ENCODE measurements at places on chromosomes 16 and 17.

- no peak for DNase-seq
Measured at GRCh38 chr16:1098266-1098991, 2.4 kb upstream of the C1QTNF8 start.

DNA sequence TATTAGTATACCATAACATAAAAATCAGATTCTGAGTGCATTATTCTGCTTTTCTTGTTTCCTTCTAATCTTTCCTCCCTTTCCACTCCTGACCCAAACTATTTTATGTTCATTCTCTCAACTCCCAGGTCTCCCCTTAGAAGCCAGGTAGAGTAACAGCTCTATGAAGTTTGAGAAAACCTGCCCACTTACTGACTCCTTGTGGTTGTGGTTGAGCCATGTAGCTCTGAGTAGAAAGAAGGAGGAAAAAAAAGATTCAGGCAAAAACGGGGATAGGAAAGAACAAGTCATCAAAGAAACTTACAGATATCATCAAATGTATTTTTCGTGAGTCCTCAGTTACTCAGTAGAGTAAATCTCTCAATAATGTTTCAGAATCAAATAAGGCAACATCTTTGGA, 216.7 kb downstream of the PMP22 start:
- no peak for DNase-seq

DNA sequence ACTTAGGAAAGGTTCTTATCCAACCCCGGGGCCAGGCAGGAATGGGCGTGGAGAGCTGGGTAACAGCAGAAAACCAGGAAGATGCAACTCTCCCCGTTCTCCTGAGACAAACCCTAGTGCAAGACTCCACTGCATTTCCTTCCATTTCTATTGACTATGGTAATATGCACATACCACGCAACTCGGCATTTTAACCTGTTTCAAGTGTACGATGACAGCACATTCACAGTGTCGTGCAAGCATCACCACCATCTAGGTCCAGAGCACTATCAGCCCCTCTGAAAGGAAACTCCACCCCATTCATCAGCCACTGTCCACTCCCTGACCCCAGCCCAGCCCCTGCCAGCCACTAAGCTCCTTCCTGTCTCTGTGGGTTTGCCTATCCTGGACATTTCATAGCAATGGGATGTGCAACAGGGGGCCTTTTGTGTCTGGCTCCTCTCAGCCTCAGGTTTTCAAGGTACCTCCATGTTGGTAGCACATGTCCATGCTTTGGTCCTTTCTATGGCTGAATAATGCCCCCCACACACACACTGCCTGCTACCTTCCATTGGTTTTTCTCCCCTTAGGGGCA, 441.9 kb downstream of the SOX9 start:
- DNase-seq, result no peak

- no peak for DNase-seq
Measured at GRCh38 chr17:2863204-2863603, 67.0 kb downstream of the RAP1GAP2 start.

DNA sequence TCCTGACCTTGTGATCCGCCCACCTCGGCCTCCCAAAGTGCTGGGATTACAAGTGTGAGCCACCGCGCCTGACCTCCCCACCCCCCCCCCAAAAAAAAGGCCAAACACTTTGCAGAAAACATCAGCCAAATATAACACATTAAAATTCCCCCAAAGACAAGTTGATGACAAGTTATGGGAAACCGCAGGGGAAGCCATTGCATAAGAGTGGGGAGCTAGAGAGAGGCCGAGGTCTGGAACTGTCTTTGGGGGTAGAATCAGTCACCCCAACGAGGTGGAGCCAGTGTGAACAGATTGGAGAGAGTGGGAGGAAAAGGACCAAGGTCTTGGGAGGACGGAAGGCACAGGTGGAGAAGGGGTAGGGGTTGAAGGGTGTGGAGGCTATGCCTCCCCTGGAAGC, 2.8 kb downstream of the DRC3 start:
- no peak for DNase-seq

DNA sequence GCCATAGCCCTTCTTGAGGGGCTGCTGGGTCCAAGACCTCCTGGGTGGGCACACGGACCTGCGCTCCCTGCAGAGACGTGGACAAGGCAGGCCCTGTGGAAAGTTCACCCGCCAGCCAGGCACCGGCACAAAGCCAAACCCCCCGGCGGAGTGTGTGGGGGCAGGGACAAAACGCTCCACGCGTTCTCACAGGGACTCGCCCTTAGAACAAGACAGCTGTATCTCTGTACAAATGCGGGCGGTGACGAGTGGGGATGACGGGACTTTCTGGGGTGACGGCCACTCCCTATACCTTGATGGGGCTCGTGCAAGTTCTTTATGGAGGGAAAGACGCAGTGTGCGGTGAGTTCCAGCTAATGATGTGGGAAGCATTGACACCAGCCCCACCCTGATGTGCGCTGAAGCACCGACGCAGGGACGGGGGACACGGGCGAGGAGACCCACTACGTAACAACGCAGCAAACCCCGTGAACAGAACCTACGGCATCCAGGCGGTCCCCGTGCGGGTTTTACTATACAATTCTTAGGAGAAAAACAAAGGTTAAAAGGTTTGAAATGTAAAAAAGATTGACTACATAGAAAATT, 49.4 kb downstream of the LMF1 start:
- no peak for DNase-seq

- DNase-seq, result no peak
Measured at GRCh38 chr16:28891964-28892890, 13.9 kb downstream of the ATP2A1 start.

DNA sequence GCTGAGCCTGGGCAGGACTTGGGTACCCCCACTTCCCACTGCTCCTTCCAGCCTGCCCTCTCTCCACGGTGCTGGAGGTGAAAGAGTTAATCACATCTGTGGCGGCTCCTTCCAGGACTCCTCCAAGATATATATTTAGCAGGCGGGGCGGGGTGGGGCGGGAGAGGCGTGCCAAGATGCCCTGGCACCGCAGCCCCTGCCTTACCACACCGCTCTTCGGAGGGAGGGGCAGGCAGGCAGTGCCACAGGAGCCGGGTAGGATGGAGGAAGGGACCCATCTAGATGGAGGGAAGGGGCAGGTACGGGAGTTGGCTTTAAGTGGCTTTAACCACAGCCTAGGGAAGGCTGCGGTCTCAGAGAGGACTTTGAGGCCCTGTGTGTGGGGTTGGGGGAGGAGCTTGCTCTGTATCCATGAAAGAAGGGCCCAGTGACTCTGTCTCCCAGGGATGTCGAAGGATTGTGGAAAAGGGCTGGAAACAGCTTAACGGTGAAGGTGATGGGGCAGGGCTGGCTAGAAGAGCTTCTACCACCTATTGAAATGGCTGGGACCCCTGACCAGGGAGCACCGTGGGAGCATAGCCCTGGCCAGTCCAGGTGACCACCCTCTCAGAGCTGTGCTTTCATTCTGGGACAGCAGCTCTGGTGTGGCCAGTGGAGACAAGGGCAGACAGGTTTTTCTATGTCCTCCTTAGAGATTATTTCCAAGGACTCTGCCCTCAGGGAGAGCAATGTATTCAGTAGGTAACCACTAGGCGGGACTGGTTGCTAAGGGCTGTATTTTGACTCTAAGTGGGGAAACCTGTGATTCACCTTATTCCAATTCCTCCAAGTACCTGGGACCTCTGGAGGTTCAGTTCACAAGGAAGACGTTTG, 13.0 kb downstream of the GPR142 start:
- DNase-seq, result no peak

GRCh38 chr17:27544350-27545131, 86.4 kb upstream of the LGALS9 start:
- DNase-seq, result no peak

- no peak for DNase-seq
Measured at GRCh38 chr17:16123531-16123930, 91.8 kb downstream of the NCOR1 start.

- DNase-seq, result no peak
Measured at GRCh38 chr17:945672-946071, 33.9 kb downstream of the NXN start.

GRCh38 chr17:42895185-42895555, 5.4 kb upstream of the G6PC1 start:
- DNase-seq, result peak; percentile 85

DNA sequence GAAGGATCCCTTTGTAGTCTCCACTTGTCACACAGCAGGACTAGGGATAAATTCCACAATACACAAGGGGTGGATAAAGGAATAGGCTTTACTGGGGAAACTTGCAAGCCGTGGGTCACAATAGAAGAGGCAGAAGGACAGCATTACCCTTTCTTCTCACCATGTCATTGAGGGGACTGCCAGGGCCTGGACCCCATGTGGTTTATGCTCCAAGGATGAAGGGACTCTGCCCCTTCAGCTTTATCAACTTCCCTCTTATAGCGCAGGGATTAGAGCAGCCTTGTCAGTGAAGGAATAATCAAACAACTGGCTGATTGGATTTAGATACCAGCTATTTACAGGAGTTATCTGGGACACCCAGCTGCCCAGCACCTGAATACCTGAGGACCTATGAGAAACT, 89.8 kb downstream of the HS3ST2 start:
- DNase-seq, result no peak

DNA sequence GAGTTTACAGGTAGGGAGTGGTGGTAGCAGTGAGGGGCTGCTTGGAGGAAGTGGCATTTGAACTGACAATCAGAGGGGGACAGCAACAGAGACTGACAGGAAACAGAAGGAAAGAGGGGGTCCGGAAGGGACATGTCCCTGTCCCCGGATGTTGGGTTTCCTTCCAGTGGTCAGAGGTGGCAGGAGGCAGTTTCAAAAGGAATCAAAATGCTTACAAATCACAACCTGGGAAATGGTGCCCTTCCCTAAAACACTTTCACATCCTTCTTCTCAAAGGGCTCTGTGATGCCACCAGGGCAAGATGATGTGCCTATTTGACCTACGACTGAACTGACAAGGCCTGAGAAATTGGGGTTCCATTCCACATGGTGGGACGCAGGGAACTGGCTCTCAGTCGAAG, 19.7 kb downstream of the ADGRG1 start:
- DNase-seq, result no peak

- no peak for DNase-seq
Measured at GRCh38 chr16:86026171-86026910, 127.4 kb downstream of the IRF8 start.

GRCh38 chr17:34561328-34561727, 18.1 kb upstream of the TMEM132E start:
- no peak for DNase-seq

DNA sequence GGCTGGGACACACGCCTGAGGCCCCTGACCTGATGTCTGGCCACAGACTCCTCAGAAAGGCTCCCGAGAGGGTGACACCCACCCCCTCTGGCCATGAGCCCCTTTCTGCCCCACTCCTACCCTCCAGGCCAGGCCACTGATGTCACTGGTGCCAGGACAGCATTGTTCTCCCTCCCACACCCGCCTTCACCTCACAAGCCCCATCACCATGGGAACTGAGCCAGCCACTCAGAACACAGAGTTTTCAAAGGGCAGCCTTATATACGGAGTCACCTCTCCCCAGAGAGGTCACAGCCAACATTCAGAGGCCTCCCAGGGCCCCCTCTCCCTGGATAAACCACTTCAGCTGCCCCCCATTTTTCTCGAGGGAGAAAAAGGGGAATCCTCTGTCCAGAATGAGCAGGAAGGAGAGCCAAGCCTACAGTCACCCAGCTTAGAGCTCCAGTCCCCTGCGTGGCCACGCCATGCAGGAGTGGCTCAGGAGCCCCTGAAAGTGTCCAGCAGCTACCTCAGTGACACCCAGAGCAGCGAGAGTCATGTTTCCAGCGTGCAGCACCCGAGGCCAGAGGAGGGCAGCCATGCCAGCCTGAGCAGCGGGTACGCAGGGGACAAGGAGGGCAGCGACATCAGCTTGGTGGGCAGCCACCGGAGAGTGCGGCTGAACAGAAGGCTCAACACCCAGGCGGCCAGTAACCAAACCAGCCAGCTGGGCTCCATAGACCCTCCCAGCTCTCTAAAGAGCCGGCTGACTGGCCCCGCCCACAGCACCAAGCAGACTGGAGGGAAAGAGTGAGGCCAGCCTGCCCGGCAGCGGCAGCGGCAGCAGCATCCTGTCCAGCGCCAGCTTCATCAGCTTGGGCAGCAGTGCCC, at the start of gene C16orf82:
C16orf82 (plus strand) TSS at position 260 of the 870 bp plus-strand sequence.
- no peak for DNase-seq

DNA sequence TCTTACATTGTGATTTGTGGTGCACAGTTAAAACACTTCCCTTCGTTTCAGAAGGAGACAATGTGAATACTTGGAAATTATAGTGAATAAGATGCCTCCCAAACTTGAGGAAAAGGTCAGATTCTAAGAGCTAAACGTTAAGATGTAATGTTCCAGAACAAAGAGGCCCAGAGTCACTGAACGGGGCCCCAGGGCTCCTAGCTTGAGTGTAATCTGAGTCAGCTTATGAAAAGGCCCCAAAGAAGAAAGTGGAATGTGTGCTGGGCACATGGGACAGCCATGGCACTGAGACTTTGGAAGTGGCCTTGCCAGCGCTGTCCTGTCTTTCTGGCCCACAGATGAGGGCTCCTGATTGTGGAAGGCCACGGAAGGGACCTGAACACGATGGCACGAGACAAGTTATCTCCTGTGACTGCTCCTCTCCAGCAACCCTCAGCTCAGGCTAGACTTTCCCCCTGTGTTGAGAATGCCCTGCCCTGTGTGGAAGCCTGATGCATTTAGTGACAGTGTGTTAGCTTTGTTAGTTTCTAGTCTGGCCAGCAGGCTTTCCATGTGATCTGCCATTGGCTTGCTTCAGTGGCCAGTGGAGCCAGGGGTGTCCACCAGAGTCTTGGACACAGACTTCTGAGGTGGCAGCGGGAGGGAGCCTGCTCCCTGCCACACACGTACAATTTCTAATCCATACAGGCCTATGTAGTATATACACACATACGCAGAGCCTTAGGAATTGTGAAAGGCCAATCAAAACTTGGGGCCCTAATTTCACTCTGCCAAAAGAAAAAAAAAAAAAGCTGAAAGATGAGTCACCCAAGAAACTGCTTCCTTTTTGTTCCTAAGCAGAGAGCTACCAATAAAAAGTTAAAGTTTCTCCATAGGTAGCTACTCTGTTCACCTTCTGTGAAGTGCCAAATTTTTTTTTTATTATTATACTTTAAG, 13.1 kb downstream of the SPATA33 start:
- DNase-seq, result peak; percentile 43

GRCh38 chr17:10713318-10713717, 15.9 kb downstream of the ADPRM start:
- DNase-seq, result peak; percentile 21

DNA sequence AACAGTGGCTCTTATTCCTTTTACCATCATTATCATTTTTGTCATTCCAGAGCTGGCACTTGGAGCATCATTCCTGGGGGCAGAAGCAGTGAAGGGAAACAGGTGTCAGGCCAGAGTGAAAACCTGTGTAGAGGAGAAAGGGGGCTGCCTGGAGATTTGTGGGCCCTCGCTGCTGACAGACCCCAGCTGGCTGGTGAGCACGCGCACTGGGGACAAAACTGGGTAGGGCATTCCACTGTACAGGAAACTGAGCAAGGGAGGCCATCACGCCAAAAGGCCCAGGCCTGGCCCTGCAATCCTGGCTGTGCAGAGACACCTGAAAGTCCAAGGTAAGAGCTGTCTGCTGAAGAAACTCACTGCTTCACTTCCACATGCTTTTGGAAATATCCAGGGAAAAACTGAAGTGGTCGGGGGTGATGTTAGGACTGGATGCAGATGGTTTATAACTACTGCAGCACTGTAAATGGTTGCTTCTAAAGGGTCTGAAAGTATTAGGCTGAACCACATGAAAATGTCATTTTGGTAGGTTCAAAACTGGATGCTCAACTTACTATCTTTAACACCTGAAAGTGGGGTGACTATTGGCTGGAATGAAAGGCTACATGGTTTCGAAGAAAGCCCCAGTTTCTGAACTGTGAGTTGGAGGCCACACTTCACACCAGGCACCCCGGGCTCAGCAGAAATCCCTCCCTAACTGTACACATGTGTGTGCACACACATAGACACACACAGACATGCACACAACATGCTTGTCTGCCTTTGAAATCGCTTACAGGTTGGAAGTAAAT, 225.0 kb downstream of the C16orf78 start:
- DNase-seq, result no peak

Data from EL (cell line).